ENCODE measurements at places on chromosomes 7 and 10.

GRCh38 chr10:84398696-84399095, 70.3 kb downstream of the CCSER2 start:
- no peak for DNase-seq

- DNase-seq: no peak
Observed at GRCh38 chr10:92313750-92314149, 22.8 kb downstream of the MARCHF5 start.

GRCh38 chr7:139791316-139791715, 13.5 kb upstream of the HIPK2 start:
- DNase-seq: no peak

- DNase-seq: peak; percentile 97
Observed at GRCh38 chr7:129741743-129742213, 130.3 kb downstream of the NRF1 start.

DNA sequence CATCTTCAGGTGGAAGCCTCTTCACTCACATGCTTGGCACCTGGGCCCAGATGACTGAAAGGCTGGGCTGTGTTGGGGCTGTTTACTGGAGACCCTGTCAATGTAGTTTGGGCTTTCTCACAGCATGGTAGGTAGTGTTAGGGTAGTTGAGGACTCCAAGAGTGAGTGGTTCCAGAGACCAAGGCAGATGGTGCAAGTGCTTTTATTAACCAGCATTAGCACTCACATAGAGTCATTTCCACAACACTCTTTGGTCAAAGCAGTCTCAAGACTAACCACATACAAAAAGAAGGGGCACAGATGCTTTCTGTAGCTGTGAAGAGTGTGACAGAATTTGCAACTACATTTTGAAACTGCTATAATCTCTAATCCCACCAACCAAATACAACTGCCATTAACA, 135.0 kb downstream of the RTKN2 start:
- no peak for DNase-seq

DNA sequence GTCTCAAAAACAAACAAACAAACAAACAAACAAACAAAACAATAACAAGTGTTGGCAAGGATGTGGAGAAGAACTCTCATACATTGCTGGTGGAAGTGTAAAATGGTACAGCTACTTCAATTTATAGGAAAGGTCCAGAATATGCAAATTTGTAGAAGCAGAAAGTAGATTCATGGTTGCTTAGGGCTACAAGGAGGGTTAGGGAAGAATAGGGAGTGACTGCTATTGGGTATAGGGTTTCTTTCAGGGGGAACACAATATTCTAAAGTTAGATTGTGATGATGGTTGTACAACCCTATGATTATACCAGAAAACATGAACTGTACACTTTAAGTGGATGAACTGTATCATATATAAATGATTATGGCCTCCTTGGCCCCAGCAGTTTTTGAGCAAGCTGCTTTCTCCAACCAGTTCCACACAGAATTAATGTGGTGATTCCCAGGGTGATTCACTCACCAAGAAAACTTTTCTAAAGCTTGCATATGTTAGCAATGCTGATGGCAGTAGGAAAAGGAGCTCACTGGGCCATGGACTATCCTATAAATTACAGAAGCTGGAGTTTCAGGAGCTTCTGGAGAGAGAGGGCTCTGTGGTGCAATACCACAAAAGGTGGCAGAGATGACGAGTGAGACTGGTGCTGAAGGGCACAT, 52.8 kb upstream of the KCNIP2 start:
- DNase-seq: no peak

GRCh38 chr10:17206210-17206709, 4.8 kb upstream of the TRDMT1 start:
- DNase-seq: no peak

DNA sequence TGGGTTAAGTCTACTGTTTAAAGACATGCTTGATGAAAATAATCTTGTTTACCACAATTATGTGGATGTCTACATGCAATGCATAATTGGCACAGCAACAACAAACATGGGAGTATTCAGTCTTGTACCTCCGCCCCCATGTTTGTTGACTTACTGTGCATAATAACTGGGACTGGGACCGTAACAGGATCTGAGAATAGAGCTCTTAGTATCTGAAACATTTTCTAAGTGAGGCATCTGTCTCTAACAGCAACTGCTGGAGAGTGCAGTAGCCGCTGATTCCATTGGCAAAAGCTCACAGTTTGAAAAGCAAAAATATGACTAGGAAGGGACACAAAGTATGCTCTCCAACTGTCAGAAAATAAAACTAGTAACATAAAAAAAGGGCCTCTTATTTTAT, 61.6 kb downstream of the ENO4 start:
- no peak for DNase-seq

DNA sequence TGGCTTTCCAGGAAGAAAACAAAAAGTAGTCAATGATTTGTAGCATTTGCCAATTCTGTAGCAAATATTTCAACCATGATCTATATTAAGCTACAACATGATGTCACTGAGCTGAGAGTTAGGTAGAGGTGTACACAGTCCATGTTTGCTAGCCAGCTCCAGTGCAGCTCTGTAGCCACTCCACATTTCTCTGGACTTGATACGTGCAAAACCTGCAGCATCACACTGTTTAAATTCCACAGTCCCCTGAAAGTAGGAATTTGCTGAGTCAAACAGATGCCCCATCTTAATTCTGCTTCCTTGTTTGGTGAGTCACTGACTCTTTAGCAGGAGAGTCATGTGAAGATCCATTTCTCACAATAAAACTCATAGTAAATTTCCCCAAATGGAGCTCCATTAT, 89.8 kb upstream of the LRRTM3 start:
- DNase-seq: no peak

DNA sequence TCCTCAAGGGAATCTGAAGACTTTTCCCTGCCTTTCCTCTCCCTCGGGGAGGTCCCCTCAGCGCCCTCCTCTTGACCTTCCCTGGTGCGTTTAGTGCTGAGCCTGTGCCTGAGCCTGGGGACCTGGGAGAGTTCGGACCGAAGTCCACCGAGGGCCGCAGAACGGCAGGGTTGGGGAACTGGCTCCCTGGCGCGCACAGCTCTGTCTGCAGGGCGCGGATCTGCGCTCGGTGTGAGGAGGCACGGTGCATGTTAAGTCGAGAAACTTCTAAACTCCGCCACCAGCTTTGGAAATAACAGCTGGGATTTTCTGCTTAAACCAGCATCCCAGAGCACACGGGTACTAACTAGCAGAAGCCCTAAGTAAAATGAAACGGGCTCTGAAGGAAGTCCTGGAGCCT, 44.2 kb upstream of the SLC29A4 start:
- no peak for DNase-seq

DNA sequence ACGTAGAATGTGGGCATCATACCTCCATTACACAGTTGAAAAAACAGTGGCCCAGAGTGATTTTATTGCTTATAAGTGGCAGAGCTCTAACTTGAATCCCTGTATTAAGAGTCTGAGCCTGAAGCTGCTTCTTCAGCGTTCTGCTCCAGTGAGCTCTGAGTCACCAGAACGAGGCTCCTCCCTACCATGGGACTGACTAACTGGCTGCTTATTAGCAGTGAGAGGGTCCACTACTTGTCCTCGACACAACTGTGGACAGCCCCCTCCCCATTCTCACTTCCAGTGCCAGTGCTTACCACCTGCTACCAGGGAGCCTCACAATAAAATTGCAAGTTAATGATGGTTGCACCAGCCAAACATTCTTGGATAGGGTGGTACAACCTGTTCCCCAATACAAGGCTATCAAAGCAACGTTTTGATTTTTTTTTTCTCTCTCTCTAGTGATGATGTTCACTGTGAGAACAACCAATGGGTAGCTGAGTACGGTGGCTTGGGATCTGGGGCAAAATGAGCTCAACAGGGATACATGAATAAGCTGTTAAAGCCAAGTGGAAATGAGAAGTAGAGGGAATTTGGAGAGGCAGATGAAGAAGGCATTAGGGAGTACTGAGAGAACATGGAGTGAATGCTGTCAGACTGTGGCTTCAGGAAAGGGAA, 2.7 kb upstream of the NRG3 start:
- DNase-seq: no peak

- DNase-seq: no peak
Observed at GRCh38 chr10:62029401-62029800, 127.9 kb downstream of the ARID5B start.

- DNase-seq: no peak
Observed at GRCh38 chr10:79483948-79484347, 28.4 kb upstream of the EIF5AL1 start.

DNA sequence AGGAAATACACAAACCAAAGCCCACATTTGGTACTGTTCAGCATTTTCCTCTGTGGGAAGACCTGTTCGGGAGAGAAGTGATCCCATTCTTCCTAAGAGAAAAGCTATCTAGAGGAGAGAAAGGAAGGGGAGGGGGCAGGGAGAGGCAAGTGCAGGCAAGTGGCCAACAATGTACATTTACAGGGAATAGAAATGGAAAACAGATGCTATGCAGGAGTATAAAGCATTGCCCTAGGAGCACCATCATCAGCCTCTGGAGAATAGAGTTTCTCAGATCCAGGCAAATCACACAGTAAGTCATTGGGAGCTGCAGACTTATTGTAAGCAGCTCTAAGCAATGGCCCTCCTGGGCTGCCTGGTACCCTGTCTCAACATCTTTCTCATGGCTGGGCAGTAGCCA, 424.4 kb upstream of the AUTS2 start:
- DNase-seq: no peak

GRCh38 chr10:13448216-13448615, 80.6 kb downstream of the BEND7 start:
- DNase-seq: no peak

GRCh38 chr10:44956717-44957706, 2.6 kb upstream of the RASSF4 start:
- DNase-seq: no peak

DNA sequence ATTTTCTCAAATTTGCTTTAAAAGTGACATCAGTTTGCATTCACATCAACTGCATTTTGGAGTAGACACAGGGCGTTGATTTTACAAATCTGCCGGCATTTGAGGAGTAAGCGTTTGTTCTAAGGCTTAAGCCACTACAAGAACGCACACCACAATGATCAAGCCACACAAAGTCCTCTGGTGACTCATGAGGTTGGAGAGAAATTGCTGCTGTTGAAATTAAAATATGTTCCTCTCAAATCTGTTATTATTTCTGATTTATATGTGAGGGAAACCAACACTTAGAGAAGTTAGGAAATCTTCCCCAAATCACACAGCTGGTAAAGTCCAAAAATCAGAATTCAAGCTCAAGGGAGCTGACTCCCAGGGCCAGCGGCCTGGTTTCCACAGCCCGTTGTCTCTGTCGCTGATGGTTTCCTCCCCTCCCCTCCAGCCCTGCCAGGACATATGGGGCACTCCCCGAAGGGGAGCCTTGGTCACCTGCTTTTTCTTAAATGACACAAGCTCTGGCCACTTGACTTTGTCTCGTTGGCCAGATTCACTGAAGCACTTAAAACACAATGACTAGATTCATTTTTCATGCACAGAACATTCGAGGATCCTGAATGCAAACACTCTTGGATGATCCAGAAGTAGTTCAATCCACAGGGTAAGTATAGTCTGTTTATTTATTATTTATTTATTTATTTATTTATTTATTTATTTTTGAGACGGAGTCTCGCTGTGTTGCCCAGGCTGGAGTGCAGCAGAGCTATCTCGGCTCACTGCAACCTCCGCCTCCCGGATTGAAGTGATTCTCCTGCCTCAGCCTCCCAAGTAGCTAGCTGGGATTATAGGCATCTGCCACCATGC, 29.2 kb upstream of the KLF6 start:
- no peak for DNase-seq

DNA sequence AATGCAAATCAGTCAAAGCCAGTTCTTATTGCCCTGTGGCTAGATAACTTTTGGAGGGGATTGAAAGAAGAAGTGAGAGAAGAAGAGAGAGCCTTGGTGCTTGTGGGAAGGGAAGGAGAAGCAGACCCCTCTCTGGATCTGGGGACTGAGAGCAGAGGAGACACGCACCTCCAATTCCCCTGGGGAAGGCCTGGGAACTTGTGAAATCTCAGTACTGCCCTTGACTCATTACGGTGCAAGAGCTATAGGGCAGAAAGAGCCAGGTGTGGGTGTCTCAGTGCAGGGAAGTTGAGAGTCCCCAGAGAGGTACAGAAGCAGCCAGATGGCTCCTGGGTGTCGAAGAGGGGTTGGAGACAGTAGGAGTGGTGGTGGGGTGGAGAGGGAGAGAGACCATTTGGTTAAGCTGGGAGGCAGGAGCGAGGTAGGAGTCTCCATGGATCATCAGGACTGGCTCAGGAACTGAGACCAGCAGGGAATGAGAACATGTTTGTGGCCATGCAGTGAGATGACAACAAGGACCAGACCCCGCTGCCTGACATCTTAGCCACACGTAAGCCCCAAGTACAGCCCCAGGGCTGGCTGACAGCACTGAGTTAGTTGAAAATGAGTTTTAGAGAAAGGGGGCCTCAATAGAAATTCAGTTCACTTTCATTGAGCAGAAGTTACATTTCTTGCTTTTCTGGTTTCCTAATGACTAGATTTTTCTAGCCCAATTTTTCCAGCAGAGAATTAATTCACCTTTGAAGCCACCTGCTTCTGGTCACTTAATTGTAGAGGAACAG, 238.2 kb downstream of the BUB3 start:
- DNase-seq: no peak

- DNase-seq: no peak
Observed at GRCh38 chr7:132402096-132402495, 174.2 kb downstream of the PLXNA4 start.

DNA sequence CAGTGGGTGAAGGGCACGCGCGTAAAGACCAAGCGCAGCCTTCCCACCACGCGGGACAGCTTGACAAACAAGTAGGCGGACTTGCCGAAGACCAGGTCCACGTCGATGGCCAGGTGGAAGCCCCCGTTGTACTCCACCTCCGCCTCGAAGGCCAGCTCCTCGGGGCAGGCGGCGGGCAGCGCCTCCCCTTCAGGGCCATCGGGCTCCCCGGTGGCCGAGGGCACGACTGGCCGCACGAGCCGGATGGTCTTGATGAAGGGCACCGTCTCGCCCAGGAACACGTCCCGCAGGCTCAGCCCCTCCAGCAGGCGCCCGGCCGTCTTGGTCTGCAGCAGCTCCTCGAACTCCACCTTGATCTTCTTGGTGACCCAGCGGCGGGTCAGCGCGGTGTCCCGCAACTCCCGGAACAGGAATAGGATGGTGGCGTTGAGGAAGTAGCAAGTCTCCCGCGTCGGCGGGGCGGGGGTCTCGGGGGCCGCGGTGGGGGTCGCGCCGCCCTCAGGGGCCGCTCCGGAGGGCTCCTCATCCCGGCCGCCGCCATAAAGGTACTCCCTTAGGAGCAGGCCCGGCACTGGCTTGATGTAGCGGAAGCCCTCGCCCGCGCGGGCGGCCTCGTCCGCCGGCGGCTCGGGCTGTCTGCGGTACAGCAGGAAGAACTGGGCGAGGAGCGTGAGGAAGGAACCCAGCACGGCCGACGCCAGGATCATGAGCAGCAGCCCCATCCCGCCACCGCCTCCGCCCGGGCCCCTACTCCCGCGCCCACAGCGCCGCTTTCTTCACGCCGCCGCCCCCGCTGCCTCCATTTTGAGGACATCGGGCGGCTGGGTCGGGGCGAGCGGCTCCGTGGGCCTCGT, 507 bp downstream of the PDZD8 start:
- DNase-seq: no peak

- no peak for DNase-seq
Observed at GRCh38 chr7:74220229-74220628, 10.4 kb downstream of the LAT2 start.

- DNase-seq: no peak
Observed at GRCh38 chr10:60246382-60246781, 143.3 kb downstream of the ANK3 start.
